ENCODE measurements at places on chromosomes 5 and 9. TPM values are rescaled to one million over a fixed set of nuclear protein-coding genes. Genes with fewer than 3 reads are reported as not detected.

Gene ANKDD1B
- total RNA-seq: 0.19 TPM

Gene MAPK9
- total RNA-seq: 22.0 TPM

Gene IFNA21
- not detected for total RNA-seq

Gene CNTLN
- 10.1 TPM for total RNA-seq

Gene S1PR3
- 26.8 TPM for total RNA-seq

Gene SMIM32
- under 0.01 TPM for total RNA-seq

Gene PCDHGA1
- total RNA-seq: 0.38 TPM

Measured in regular cardiac myocyte (primary cell).